ENCODE measurements at places on chromosomes 7 and 10.

GRCh38 chr10:131312478-131312836 lies 936 bp upstream of the TCERG1L start:
- DNase-seq, result no peak

DNA sequence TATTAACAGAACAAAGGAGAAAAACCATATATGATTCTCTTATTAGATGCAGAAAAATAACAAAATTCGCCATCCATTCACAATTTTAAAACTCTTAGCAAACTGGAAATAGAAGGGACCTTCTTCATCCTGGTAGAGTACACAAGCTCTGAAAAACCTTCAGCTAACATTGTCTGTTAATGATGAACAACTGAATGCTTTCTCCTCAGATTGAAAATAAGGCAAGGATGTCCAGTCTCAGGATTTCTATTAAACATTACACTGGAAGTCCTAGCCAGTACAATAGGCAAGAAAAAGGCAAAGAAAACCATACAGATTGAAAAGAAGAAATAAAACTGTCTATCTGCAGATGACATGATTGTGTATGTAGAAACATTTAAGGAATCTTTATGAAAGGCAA lies 16.0 kb upstream of the CCNY start:
- no peak for DNase-seq

DNA sequence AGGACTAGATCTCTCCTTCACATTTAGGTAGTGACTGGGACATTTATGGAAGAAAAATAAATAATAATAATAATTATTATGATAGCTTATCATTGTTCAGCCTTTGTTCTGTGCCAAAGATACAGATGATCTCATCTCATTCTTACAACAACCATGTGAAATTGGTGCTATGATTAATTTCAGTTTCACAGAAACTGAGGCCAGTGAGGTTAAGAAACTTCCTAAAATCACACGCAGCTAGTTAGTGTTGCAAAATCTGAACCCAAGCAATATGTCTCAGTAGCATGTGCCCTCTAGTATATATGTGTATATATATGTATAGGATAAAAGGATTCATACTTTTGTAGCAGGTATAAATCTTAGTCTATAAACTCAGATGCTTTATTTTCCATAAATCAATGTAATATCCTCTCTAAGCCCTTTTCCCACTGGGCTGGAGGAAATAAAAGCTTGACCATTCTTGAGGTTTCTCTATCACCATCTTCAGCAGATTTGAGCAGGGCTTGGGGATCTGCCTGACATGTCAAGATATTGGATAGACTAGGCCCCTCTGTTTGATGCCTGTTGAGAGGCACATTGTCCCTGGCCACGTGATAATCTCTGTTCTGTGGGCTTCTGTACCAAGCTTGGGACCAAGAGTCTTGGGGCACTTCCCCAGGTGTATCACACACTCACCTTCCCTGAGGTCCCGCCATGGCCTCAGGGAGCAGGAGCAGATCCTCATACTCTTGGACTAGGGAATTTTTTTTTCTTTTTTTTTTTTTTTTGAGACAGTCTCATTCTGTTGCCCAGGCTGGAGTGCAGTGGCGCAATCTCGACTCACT lies 172.6 kb upstream of the NRP1 start:
- DNase-seq, result no peak

DNA sequence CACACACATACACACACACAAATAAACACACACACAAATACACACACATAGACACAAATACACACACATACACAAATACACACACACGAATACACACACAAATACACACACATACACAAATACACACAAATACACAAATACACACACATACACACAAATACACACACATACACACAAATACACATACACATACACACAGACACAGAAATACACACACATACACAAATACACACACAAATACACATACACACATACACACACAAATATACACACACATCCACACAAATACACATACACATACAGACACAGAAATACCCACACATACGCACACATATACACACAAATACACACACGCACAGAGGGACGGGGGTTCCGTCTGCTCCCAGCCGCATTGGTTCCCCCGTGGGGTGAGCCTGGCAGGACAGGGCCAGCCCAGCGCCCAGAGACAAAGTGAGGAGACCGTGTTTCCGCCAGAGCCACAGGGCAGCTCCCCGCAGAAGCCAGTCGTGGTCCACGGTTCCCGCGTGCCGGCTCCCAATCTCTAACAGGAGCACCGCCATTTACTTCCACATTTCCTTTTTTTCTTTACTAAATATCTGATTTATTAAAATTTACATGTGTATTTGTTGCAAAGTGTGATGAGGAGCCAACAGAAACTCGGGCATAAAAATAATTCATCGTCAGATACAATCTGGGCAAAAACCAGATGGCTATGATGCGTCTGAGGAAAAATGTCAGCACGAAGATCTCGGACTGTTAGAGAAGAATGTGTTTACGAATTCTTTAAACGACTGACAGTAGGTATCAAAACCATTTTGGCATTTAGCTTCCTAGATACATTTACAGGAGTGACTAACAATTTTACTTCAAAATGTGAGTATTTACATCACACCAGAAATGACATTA lies 3.1 kb upstream of the KNDC1 start:
- no peak for DNase-seq

- peak; percentile 54 for DNase-seq
Observed at GRCh38 chr7:2709553-2710285, 21.7 kb downstream of the AMZ1 start.

GRCh38 chr7:35695473-35695850 lies 527 bp upstream of the HERPUD2 start:
- no peak for DNase-seq

- peak; percentile 41 for DNase-seq
Observed at GRCh38 chr10:30591249-30591670, 38.3 kb downstream of the LYZL2 start.

- no peak for DNase-seq
Observed at GRCh38 chr10:114151486-114151885, 22.5 kb downstream of the CCDC186 start.

- DNase-seq, result peak; percentile 72
Observed at GRCh38 chr7:6392712-6393666, 54.8 kb downstream of the DAGLB start.

DNA sequence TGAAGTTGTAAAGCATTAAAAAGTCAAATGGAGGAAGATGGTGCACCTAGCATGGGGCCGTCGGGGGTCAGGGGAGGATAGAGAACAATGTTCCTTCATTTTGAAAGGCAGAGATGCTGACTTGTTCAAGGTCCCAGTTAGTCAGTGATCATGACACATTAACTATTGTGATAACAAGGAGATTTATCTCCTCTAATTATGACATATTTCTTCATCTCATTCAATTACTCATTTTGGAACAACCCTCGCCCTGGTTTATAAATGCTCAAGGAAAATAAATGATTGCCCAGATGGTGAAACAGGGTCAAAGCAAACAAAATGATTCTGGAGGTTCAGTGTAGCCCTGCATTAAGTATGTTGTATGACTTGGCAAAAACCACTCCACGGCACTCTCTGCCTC lies 106.2 kb downstream of the ITIH5 start:
- DNase-seq, result no peak

DNA sequence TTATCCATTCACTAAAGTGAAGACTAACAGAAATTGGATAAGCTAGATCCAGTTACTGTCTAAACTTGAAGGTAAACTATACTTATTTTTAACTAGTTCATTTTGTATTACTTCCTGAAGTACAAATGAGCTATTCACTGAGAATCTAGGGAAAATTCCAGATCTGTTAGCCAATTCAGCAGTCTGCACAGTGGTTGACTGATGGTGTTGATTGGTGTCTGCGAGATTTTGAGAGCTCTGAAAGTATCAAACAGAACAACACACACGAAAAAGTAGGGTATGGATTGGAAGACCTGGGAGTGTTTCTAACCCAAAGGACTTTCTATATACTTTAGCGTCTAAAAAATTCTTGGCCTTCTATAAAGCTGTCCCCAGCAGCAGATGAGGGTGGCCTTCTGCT lies 33.6 kb upstream of the AGR2 start:
- DNase-seq, result no peak

GRCh38 chr10:14687340-14687739 lies 87.4 kb downstream of the FAM107B start:
- DNase-seq, result no peak
